Naive thymus-derived CD8-positive, alpha-beta T cell (primary cell): ENCODE measurements at places on chromosomes 7 and 10.
A peak's percentile ranks its signal among the peaks of the same experiment; 100 is the strongest.

DNA sequence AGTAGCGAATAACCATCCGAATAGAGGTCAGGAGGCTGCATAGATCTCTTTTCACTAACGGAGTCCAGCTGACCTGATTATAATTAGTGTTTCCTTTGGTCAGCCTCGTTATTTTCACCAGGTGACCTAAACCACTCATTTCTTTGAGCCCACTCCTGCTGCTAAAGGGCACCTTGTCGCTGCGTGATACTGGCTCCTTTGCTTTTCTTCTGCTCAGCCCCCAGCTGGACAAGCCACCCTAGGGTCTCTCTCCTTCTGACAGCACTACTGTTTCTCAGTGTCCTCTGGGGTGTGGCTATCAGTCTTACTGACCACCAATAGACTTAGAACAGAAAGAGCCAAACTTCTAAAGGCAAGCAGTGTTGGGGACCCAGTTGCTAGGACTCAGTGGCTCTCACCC, 2.7 kb upstream of the IGFBP3 start:
- no peak for DNase-seq

- peak; percentile 59 for DNase-seq
Observed at GRCh38 chr10:80202934-80203834, 2.2 kb downstream of the ANXA11 start.

DNA sequence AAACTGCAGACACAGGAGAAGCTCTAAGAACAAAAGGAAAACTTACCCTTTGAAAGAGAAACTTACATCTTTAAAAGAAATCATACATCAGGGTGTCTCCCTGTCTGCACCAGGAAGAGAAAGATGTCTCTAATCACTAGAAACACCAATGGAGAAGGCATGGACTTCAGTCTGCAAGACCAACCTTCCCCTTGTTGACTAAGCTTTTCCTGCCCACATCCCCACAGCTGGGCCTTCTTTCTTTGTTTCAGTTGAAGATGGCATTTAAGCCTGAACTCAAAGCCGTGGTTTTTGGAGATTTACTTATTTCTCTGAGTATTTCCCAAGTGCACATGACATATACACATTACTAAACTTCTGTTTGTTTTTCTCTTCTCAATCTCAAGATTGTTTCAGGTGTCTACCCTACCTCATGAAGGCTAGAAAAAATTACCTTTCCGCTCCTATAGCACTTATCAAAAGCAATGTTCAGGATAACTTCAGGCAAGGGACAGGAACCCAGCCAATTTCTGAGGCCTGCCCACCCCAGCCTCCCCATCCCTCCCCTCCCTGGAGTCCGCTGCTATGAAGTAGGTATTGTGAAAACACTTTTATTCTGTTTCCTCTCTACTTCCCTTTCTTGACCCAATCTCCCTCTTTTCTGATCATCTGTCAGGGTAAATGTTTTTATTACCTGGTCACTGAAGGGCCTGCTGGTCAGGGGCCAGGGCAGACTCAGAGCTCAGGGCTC, 2.8 kb upstream of the SLC29A3 start:
- DNase-seq, result no peak

DNA sequence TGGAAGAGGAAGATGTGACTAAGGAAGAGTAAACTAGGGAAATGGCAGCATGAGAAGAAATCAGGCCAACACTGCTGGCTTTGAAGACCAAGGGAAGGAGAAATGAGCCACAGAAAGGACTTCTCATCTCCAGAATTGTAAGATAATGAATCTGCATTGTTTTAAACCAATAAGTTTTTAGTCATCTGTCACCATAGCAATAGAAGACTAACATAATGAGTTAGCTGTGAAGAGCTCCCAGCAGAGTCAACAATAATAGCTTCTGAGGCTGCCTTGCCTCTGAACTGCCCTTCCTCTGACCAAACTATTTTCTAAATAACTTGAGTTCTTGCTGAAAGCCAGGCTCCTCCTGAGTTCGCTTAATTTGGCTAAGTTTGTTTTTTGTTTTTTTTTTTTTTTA, 103.6 kb downstream of the CACNA2D1 start:
- no peak for DNase-seq

DNA sequence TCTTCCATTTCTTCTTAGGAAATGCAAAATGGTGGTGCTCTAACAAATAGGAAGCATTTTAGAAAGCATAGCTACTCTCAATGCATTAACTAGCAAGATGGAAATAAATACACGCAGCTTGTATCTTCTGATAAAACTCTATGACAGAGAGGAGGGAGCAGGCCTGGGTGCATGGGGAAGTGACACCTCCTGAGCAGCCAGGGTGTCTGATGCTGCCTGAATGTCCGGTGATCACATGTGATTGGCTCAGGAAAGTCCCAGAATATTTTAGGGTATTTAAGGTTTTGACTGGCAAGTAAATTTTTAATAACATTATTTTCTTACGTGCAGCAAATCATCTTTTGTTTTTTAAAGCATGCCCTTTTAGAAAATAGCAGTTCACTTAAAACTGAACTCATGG, 261.0 kb upstream of the KLF6 start:
- no peak for DNase-seq

DNA sequence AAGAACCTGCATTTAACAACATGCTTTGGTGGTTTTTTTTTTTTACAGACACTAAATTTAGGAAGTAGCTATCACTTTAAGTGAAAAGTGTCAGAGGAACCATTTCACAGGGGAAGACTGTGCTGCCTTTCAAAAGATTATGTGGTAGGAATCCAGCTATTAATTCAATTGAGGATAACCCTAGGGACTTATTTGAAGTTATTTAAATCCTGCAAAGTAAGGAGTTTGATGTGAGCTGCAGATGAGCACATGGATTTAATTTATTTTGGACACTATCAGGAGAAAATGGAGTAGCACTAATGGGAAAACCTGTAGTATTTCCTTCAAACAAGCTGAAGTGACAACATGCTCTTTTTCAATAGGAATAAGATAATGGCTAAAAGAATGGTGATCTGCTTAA, 419.8 kb downstream of the ANKRD7 start:
- no peak for DNase-seq

GRCh38 chr10:96468845-96469244, 44.9 kb downstream of the TLL2 start:
- DNase-seq, result no peak

DNA sequence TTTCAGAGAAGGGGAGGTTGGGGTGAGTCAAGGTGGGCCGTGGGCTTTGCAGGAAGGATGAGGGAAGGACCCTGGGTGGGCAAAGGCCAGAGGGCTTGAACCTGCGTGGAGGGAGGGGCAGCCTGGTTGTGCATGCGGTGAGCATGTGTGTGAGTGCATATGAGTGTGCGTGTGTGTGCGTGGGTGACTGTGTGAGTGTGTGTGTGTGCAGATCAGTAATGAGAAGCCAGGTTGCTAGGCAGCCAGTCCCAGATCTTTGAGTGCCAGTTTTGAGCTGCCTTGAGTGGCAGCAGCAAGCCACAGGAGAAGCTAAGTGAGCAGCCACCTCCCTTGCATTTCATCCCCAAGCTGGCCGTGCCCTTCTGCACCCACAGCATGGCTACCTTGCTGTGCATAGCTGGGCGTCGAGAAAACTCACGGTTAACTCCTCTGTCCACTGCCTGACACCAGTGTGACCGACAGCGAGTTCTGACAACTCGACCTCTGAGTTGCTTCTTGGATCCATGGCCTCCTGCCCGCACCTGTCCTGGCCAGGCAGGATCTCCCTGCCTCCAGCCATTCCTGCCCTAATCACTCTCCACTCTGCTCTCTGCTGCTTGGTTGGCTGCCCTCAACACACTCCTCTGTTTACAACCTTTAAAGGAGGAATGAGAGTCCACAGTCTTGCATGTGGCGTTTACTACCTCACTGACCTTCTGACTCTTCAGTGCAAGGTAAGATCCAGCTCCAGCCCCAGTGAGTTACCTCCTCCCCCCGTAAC, 775.4 kb downstream of the TYW1 start:
- no peak for DNase-seq

DNA sequence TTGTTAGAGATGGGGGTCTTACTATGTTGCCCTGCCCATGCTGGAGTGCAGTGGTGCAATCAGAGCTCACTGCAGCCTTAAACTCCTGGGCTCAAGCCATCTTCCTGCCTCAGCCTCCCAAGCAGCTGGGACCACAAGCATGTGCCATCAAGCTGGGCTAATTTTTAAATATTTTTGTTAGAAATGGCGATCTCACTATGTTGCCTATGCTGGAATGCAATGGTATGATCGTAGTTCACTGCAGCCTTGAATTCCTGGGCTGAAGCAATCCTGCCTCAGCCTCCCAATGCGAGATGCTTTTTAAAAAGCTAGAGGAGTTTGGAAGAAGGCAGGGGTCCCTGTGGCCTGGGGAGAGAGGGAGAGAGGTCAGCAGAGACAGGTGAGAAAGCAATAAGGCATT, 600.1 kb upstream of the AUTS2 start:
- no peak for DNase-seq

DNA sequence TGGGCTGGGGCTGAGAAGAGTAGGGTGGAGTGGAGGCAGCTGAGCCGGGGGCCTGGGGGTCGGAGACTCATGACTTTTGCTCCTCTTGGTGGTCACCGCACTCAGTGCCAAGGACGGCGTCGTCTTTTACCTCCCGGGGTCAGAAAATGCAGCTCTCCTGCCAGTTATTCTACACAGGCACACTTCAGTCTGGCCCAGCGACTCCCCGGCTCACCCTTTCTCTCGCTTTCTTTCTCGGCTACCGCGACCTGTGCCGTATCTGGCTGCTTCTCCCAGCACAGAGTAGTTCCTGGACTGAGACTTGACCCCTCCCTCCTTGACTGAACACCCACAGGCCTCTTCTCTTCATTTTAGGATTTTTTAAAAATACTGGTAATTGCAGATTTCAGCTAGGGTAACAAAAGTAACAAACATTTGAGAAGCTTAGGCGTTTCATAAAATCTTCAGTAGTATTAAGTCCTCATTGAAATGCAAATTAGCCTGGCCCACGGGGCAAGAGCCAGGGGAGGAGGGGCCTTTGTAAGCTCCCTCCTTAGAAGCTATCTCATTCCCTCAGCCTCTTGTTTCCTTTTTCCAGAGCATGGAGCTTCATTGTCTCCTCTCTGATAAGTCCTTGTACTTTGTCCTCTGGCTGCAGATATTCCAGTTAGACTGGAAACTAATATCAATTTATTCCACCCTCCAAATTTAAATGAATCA, 1.1 kb upstream of the PRLHR start:
- DNase-seq, result no peak

GRCh38 chr7:159109653-159110035, 35.0 kb downstream of the VIPR2 start:
- DNase-seq, result no peak

- no peak for DNase-seq
Observed at GRCh38 chr10:128058106-128058749, 68.0 kb downstream of the MKI67 start.

DNA sequence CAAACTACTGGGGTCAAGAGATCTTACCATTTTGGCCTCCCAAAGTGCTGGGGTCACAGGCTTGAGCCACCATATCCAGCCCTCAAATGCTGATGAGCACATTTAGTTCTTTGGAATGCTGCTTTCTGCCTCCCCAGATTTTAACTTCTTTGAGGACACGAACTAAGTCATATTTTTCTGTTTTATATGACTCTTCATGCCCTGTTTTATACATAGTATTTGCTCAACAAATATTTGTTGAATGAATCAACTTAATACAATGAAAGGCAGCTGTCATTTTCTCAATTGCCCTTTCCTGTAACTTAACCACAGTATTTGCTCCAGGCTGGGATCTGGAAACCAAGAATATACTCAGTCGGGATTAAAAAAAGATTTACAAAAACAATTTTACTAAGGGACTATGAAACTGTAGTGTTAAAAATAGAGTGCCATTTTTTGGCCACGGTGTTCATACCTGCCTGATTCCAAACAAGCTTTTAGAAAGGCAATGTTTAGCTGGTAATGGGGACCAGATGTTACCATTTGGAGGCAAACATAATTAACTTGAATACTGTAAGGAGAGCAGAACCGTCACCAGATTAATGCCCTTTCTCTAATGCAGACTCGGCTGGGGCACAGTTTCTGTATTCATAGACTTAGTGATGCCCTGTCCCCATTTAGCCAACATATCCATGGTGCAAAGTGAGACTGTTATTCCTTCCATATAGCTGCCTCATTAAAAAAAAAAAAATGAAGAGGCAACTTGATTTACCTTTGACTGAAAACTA, 117.6 kb downstream of the NRP1 start:
- DNase-seq, result no peak

- no peak for DNase-seq
Observed at GRCh38 chr10:22984066-22984465, 56.2 kb downstream of the ARMC3 start.

DNA sequence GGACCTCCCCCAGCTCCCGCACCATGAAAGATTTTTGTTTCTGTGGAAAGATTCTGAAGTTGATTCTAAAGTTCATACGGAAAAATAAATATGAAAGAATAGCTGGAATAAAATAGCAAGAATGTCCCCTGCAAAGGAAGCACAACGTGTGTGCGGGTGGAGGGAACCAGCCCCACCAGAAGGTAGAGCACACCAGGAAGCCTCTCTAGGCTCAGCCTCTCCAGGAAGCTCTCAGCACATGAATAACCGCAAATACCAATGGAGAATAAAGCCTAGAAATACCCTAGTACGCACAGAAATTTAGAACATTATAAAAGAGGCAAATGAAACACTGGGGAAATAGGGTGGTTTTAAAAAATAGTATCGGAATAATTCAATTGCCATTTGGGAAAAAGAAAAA, 24.6 kb upstream of the FAM170B start:
- no peak for DNase-seq

DNA sequence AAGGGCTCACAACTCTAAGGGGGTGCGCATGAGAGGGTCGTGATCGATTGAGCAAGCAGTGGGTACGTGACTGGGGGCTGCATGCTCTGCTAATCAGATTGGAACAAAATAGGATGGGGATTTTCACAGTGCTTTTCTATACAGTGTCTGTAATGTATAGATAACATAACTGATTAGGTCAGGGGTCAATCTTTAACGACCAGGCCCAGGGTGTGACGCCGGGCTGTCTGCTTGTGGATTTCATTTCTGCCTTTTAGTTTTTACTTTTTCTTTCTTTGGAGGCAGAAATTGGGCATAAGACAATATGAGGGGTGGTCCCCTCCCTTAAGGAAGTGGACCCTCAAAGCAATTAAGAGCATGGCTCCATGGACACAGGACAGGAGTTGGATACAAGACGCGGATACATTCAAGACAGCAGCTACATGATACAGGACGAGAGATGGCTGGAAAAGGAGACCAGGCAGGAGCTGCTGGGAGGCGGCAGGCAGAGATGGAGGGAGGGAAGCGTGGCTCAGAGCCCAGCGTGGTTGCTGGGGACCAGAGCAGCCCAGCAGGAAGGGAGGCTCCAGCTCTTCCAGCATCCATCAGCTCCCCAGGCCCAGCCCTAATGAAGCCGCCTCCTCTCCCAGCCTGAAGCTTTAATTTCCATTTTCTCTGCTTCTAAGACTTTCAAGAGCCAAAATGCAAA, 31.6 kb downstream of the GSDME start:
- no peak for DNase-seq

DNA sequence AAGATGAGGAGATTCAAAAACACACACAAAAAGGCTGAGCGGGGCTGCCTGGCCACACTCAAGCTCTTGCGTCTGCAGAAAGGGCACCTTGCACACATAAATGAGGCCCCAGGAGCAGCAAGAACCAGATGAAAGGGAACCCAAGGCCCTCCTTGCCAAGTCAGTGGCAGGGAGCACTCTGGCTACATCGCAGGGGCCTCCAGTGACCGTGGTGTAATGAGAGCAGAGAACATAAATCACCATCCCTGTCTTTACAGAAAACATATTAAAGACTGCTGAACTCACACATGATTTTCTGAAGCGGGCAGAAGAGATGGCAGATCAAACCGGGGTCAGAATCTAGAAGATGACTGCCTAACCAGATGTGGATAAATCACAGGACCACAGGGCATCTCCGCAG, 80.5 kb downstream of the SLIT1 start:
- no peak for DNase-seq

- no peak for DNase-seq
Observed at GRCh38 chr7:1651031-1651446, 19.0 kb upstream of the ELFN1 start.

- no peak for DNase-seq
Observed at GRCh38 chr7:136293272-136293671, 316.1 kb upstream of the MTPN start.
